ENCODE measurements at places on chromosomes 3 and 15.

DNA sequence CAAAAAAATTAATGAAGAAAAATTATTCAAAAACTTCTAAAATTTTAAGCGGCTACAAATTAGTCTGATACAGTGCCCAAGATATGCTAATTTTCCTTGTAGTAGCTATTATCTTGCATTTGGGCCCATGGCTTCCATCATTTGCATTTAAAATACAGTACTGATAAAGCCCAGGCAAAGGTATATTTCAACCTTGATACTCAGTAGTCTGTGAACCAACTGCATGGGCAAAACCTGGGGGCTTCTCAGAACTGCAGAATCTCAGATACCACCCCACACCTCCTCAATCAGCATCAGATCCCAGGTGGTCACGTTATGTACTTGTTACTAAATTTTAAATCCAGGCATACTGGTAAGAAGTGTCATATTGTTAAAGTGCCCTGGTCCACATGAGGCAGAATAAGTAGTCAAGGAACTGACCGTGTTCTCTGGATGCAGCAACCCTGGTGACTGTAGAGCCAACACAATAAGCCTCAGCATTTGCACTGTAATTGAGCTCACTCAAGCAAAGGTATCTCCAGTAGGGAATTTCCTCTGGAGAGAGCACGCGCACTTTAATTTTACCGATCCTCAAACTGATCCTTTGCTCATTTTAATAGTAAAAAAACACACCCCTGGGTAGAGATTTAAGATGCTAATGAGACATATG lies 31.9 kb downstream of the ZNF385D start:
- no peak for DNase-seq

DNA sequence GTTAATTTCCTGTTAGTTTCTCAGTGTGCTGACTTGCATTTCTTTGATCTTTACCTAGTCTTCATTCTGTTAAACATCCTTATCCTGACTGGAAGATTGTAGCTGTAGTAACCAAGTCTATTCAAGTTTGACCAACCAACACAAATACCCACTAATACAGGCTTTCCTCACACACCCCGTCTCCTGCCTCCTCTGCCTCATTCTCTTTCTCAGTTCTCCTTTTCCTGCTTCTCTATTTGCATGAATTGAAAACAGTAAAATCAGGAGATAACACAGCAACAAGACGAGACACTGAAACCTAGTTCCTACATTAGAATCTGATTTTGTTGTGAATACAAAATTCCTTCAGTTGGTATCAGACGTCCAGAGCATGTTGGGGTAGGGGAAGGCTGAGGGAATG lies 116.9 kb upstream of the ARPP21 start:
- no peak for DNase-seq

- DNase-seq: no peak
Measured at GRCh38 chr3:12993517-12994356, 79.5 kb downstream of the IQSEC1 start.

DNA sequence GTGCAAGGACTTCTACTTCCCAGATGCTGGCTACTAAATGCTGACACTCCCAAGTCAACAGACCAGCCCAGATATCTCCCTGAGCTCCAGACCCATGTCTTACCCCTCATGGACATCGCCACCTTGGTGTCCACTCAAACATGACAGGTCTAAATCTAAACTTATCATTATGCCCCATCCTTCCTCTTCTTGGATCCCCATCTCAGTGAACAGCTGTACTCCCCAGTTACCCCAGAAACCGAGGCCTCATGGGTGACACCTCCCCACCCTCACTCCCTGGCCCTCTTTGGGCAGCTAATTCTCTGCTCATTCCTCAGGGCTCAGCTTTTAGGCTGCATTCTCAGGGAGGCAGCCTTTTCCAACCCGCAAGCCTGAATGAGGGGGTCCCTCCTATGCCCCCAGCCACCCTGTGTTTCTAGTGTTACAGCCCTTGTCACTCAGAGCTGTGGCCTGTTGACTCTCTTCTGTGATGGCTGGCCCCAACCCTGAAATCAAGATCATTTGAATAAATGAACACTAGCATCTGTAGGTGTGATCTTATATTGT lies 5.4 kb downstream of the EHD4 start:
- no peak for DNase-seq

- no peak for DNase-seq
Measured at GRCh38 chr15:71529361-71529760, 281.0 kb upstream of the NR2E3 start.

- no peak for DNase-seq
Measured at GRCh38 chr3:73484656-73485248, 140.0 kb downstream of the PDZRN3 start.

DNA sequence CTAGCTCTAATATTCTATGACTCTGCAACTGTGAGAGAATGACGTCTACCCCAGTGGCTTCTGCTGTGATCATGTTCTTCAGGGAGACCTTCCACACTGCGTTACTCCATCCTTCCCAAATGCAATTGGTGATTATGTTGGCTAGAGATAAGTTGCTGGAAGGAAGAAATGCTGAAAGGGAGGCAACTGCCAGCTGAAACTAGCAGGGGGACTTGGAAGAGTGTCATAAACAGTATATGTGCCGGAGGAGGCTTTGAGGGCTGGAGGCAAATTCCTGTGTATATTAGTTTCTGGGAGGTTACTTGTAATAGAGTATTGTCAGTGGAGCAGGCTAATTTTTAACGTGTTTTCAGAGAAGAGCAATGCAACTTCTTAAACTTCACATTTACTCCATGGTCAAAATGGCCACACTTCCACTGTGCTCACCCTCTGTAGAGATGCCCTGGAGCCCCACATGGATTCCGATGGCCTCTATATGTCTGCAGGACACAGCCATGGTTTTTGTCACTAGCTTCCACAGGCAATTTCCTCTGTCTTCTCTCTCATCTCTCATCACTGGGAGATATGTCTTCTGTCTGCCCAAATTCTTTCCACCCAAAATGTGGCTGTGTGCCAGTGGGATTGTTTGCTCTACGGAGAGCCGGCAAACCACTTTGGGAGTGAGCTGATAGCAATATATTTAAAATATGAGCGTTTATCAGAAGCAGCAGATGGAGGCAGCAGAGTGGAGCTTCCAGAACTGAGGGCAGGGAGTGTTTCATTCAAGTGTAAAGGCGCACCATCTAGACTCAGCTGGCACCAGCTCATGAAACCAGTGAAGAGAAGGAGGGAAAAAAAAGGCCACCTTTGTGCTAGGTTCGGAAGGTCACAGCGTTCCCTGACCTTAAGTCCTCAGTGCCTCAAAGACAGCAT lies 13.3 kb upstream of the CD47 start:
- DNase-seq: no peak

Measured in non-pigmented ciliary epithelial cell (primary cell).